ENCODE measurements at places on chromosomes 11 and 22.

DNA sequence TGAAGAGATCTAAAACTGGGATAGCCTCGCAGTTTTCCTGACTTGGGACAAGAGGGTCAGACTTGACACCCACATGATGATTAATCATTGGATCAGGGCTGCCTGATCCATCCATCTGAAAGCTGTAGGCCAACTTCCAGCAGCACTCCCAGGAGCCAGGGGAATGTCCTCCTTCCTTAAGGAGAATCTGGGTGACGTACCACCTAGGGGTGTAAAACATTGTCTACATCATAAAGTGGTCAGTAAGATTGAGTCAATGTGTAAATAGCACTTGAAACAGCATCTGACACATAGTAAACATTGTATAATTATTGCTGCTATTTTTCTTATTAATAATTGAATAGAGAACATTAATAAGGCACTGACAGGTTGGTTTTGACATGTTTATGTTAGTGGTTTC lies 392.8 kb downstream of the JRKL start:
- DNase-seq: no peak

DNA sequence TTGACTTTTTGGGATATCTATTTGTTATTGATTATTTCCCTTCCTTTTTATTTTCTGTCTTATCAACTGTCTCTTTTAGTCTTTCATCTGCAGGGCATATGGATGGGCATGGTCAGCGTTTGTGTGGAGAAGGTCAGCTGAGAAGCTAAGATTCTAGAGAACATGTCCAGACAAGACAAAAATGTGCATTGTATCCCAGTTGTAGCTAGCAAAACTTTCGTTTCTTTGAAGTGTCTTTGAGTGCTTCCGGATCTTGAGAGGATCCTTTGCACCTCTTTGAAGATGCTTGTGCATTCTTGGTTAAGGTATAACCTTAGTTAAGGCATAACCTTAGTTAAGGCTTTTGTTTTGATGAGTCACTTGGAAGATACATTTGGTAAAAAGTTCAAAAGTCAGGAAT lies 329.9 kb upstream of the LRRC4C start:
- DNase-seq: no peak

GRCh38 chr22:32967386-32968101 lies 90.6 kb downstream of the SYN3 start:
- no peak for DNase-seq

- no peak for DNase-seq
Observed at GRCh38 chr11:69215216-69215615, 59.5 kb downstream of the SMIM38 start.

- DNase-seq: no peak
Observed at GRCh38 chr11:19988598-19988997, 171.7 kb downstream of the DBX1 start.

- DNase-seq: no peak
Observed at GRCh38 chr11:20631519-20632168, 32.2 kb downstream of the SLC6A5 start.

DNA sequence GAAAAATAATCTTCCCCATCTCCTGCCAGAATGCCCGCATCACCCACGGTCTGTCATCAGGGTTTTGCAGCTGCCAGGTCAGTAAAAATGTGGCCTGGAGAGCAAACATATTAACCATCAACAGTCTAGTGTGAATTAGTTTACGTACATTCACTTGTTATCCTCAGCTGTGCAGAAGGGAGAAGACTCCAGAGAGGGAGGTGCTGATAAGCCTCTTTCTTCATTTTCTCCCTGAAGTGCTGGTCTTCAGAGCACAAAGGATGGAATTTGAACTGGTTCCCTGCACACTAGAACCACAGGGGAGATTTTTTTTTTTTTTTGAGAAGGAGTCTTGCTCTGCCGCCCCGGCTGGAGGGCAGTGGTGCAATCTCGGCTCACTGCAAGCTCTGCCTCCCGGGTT lies 8.2 kb downstream of the FGF19 start:
- no peak for DNase-seq

DNA sequence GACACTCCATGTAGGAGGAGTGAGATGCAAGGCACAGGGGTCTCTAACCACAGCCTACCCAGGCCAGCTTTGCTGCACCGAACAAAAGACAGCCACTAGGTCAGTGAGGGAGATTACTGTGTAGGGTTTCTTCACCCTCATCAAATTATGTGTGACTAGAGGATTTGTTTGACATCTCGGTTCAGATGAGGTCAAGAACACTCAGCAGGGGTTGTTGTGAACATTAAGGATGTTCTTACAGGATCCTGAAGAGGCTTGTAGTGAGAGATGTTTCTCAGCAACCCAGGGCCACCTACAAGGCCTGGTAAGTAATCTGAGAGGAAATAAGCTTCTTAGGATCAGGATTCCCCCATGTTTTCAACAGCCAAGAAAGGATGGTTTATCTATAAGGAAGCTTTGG lies 202.1 kb downstream of the NXPE2 start:
- DNase-seq: no peak

DNA sequence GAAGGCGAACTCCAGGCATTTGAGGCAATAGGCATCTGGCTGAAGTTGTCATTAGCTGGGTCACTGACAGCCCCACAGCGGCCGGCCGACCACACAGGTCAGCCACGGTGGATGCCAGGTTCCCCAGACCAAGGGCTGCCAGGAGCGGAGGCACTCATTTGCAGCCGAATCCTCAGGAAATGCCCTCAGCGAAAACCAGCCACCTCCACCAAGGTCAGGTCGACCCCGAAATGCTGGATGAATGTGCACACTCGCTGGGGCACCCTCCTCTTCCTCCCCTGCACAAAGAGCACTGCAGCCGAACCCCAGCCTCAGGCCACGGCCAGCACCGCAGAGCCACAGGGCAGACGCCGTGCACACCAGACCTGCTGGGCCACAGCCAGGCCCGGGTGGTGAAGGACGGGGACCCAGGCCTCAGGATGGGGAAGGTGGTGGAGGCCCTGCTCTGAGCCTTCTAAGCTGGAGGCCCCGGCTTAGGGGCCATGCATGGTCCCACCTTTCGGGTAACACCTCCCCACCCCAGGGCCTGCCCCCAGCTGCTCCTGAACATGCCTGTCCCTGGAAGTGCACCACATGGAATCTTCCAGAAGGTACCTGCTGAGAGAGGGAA lies 206.0 kb downstream of the BRD1 start:
- no peak for DNase-seq

DNA sequence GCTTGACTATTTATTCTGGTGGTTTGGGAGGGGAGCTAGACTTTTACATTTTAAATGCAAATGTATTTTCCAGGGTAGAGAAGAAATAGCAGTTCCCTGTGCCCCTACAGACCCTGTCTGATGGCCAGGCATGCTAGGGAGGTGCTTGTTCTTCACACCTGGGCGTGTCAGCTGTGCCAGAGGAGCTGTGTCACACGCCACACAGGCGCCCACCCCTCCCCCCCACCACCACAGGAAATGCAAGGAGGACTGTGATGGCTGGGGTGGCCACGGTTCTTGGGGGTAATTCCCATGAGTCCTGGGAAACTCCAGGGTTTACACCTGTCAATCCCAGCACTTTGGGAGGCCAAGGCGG lies 82.2 kb downstream of the FLI1 start:
- peak; percentile 18 for DNase-seq

GRCh38 chr11:35464308-35464707 lies 45.0 kb upstream of the SLC1A2 start:
- DNase-seq: no peak

GRCh38 chr22:44336962-44337677 lies 24.4 kb upstream of the SHISAL1 start:
- no peak for DNase-seq

GRCh38 chr11:122271137-122271536 lies 155.1 kb upstream of the BLID start:
- no peak for DNase-seq

- no peak for DNase-seq
Observed at GRCh38 chr11:128908391-128909246, 17.5 kb downstream of the KCNJ5 start.

DNA sequence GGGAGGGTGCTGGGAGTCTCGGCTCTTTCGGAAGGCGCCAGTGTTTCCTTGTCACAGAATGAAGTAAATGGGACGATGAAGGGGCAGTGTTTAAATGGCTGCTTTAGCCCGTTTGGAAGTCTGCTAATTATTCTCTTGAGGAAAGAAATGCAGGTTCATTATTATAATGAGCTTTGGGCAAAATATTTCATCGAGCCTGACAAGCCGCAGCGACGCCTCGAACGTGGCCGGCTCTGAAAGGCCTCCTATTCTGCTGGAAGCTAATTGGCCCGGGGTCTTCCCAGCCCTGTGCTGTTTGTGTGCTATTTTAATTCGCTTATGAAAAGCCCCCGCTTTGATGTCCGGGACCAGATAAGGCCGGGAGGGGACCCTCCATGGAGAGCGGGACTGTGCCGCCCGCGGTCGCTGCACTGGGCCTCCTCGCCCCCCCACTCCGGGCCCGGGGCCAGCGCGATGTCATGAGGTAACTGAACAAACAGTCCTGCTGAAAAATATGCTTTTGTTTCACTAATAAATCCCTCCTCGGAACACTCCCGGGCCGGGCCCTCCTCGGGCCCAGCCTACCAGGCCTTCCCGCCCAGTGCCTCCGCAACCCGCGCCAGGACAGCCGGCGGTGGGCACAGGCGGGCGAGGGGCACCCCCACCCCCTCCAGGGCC lies 78.4 kb downstream of the CDKN1C start:
- DNase-seq: no peak

- DNase-seq: no peak
Observed at GRCh38 chr22:31728857-31729256, 21.1 kb downstream of the PRR14L start.

DNA sequence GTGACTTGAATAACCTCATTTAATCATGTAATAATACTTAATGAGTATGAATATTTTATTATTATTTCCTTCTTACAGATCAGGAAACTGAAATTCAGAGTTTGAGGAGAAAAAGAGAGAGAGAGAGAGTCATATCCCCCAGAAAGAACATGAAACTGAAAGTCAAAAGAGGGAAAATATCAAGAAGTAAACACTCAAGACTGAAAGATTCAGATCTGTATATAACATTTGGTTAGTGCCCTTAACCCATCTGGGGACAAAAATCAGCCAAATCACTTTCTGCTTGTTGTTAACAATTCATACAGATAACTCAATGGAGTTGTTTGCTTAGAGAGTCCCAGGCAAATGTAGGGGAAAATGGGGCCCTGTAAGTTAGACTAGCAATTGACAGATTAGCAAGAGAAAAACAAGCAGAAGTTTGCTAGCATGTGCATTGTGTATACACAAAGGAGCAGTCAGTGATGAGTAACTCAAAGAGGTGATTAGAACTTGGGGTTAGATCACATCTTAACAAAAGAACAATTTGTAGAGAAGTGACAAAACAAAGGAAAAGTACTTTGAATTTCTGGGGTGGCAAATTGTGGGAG lies 25.9 kb upstream of the MMP13 start:
- DNase-seq: no peak

DNA sequence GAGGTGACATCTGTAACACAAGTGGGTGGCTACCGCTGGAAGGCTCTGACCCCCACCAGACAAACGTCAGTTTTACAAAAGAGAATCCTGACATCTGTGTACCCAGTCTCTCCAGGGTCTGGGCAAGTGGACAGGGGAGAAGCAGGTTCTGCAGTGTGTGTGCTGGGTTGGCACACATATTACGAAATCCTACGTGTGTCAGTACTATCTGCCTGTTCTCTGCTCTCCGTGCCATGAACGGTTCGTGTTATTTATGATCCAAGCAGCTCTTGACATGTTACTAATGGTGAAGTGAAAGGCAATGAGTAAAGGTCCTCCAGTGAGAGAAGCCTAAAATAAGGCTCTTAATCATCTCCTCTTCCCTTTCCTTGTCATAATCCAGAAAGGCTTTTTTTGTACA lies 201.5 kb upstream of the MTMR2 start:
- no peak for DNase-seq

- DNase-seq: no peak
Observed at GRCh38 chr22:20111045-20111688, 4.7 kb upstream of the RANBP1 start.

DNA sequence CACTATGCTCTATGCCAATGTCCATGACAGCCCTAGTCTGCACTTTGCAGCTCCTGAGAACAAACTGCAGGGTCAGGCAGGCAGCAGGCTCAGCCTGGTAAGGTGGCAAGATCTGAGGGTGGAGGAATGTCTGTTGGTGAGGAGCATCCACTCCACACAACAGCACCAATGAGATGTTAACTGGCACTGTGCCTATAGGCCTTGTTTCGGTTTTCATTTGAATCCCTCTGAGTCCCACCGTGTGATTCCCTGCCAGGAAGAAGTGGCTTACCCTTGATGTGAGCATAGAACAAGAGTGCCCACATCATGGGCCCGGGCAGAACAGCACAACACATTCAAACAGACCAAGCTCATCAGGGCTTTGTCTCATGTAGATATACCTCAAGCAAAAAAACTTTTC lies 44.1 kb upstream of the CHRM4 start:
- no peak for DNase-seq

- DNase-seq: no peak
Observed at GRCh38 chr22:42408810-42409529, 23.2 kb downstream of the NFAM1 start.

- no peak for DNase-seq
Observed at GRCh38 chr11:116072601-116073410, 568.6 kb upstream of the CADM1 start.

- DNase-seq: peak; percentile 33
Observed at GRCh38 chr11:14148653-14149273, 186.2 kb downstream of the SPON1 start.

- no peak for DNase-seq
Observed at GRCh38 chr22:42021571-42021970, 23.0 kb downstream of the WBP2NL start.

DNA sequence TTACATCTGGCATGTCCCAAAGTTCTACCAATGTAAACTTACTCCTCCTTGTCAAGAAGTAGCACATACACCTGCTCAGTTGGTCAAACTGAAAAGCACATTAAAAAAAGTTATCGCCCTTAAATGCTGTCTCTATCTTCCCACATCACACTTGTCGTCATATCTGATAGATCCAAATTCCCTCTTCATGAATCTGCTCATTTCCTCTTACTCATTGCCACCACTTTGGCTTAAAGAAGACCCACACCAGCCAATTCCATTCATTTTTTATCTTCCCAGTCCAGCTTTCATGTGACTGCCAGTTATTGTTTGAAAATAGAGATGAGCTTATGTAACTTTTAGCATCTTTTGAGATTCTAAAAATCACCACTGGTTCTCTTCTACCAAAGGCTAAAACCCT lies 305.9 kb upstream of the MTNR1B start:
- no peak for DNase-seq

- no peak for DNase-seq
Observed at GRCh38 chr11:117884994-117885393, 8.5 kb upstream of the FXYD6 start.

Data from central memory CD4-positive, alpha-beta T cell (primary cell).